Bladder microvascular endothelial cell (primary cell): ENCODE measurements at places on chromosomes 2 and 18. TPM values are rescaled to one million over a fixed set of nuclear protein-coding genes. Genes with fewer than 3 reads are reported as not detected.

HJURP gene
- total RNA-seq, result 11.0 and 17.2 TPM in 2 replicates

MARCO gene
- total RNA-seq, result not detected in 2 replicates

CXCR1 gene
- not detected in 2 replicates for total RNA-seq

GDF7 gene
- 0.16 and 162 TPM in 2 replicates for total RNA-seq

LANCL1 gene
- total RNA-seq, result 17.0 and 34.8 TPM in 2 replicates

HOXD10 gene
- total RNA-seq, result 0.49 and 3.3 TPM in 2 replicates

POTEC gene
- total RNA-seq, result not detected in 2 replicates

CRYGD gene
- total RNA-seq, result not detected in 2 replicates

SERPINB8 gene
- 10.4 and 13.9 TPM in 2 replicates for total RNA-seq

CROCC2 gene
- not detected in 2 replicates for total RNA-seq

CCDC178 gene
- 1.4 and 3.9 TPM in 2 replicates for total RNA-seq

DOCK10 gene
- total RNA-seq, result 1.6 and 9.0 TPM in 2 replicates

CAVIN2 gene
- total RNA-seq, result 170 and 293 TPM in 2 replicates

MATN3 gene
- total RNA-seq, result 1.0 and 1.9 TPM in 2 replicates
